Activated naive CD8-positive, alpha-beta T cell treated with anti-CD3 and anti-CD28 coated beads, Interleukin-2, amount 10 ng/mL, durations not matched to agents 7 days and 5 days (primary cell): ENCODE measurements at places on chromosomes 7 and 10. TPM values are rescaled to one million over a fixed set of nuclear protein-coding genes. Genes with fewer than 3 reads are reported as not detected.

Gene INHBA
- total RNA-seq, result not detected

Gene SH2D4B
- 0.22 TPM for total RNA-seq

Gene NRCAM
- total RNA-seq, result 0.99 TPM

Gene NKX1-2
- total RNA-seq, result not detected

Gene MYPN
- not detected for total RNA-seq

Gene ASB4
- not detected for total RNA-seq

Gene PTPN12
- 24.0 TPM for total RNA-seq

Gene CPA5
- total RNA-seq, result 8.7 TPM

Gene ATP6V0E2
- total RNA-seq, result 74.0 TPM

Gene ASZ1
- not detected for total RNA-seq

Gene GPRIN2
- total RNA-seq, result not detected

Gene BAMBI
- total RNA-seq, result 0.31 TPM

Gene GPR26
- total RNA-seq, result not detected

Gene SPDYE16
- total RNA-seq, result 0.71 TPM

Gene OPN1SW
- total RNA-seq, result not detected

Gene STOX1
- total RNA-seq, result 0.67 TPM

Gene TCTN3
- total RNA-seq, result 16.2 TPM

Gene SPDYE5
- total RNA-seq, result not detected

Gene EFCAB10
- not detected for total RNA-seq

Gene PTPRE
- 26.8 TPM for total RNA-seq

Gene NUTM2E
- 0.37 TPM for total RNA-seq

Gene TUBAL3
- not detected for total RNA-seq

Gene NME8
- total RNA-seq, result not detected
